Retinal pigment epithelial cell (primary cell): ENCODE measurements at places on chromosomes 3 and 15.
A peak's percentile ranks its signal among the peaks of the same experiment; 100 is the strongest.

- no peak for DNase-seq
These were observed 40.2 kb upstream of the TLE3 start for GRCh38 chr15:70137967-70138366.

DNA sequence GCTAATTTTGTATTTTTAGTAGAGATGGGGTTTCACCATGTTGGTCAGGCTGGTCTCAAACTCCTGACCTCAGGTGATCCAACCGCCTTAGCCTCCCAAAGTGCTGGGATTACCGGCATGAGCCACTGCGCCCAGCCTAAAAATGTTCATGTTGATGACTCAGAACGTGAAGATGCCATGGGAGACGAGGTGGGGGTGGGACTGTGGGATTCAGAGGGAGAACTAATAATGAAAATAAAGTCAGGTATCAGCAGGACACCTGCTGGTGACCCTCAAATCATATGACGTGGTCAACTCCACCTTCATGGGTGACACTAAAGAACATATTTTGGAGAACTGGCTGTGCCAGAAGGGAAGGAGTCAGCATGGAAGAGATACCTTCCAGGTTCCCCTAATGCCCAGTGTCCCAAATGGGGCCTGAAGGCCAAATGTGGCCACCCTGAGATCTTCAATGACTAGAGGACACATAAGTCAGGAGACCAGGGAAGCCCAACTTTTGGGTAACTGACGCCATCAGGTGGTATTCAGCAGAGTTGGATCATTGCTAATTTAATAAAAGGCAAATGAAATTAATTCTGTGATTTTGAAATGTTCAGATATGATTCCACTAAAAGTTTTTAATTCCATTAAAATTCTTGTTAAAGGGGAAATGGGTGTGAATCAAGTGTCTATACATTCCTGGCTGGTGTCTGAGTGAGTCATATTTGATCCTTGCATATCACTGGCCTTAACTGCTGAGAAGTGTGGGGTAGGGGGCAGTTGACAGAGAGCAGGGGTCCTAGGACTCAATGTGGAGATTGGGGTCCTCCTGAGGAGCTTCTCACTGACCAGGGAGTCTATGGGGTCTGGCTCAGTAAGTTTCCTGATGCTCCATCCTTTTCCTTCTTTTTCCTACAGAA is 88.6 kb upstream of the GSK3B start:
- no peak for DNase-seq

GRCh38 chr3:136861890-136862616 is at the start of gene NCK1:
NCK1 (plus strand) TSS chr3:136862208; CDS start chr3:136928002, 65,794 bp downstream.
- peak; percentile 92 for DNase-seq

- DNase-seq = peak; percentile 17
These were observed 970 bp downstream of the BBX start for GRCh38 chr3:107523539-107524325.
